Right atrium auricular region (tissue), 2 donors: ENCODE measurements at places on chromosomes 12 and 14.

DNA sequence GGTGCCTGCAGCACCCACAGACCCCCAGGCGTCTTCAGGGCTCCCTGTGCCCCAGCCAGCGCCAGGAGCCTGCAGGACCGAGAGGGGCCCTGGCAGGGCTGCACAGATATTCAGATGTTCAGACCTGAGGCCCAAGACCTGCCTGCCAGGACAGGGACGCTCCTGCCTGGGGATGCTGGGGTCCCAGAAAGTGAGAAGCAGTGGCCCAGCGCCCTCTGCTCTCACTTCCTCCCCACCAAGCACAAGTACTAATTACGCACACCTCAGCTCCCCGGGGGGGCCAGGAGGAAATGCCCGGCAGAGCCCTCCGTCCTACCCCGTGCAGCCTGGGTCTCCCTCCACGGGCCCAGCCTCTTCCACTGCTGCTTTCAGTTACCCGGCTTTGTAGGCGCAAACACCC is 28.8 kb upstream of the INF2 start:
- no peak for DNase-seq

DNA sequence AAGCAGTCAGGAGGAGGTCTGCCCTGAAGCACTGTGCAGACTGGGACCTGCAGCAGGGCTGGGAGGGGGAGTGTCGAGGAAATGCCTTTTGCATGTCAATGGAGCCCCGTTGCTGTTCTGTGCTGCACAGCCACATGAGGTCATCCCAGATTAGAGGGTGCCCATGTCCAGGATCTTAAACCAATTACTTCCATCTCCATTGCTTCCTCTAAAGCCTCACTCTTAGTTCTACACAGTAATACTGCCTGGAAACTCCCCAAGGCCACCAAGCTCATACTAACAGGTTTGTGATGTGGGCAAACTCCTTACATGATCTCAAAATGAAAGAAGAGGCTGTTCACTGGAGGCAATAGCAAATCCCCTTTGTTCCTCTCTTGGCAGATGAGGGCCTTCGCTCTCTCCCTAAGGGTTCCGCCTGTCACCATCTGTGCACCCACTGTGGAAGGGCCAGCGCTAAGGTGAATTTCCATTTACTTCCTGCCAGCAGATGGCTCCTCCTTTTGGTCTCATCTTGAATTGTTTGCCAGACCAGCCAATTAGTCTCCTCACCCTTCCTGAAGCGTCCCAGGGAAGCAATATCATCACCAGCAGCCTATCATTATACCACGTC is 35.4 kb upstream of the LTA4H start:
- no peak for DNase-seq

GRCh38 chr14:23528555-23528954 is 23.0 kb downstream of the ZFHX2 start:
- DNase-seq, result no peak

DNA sequence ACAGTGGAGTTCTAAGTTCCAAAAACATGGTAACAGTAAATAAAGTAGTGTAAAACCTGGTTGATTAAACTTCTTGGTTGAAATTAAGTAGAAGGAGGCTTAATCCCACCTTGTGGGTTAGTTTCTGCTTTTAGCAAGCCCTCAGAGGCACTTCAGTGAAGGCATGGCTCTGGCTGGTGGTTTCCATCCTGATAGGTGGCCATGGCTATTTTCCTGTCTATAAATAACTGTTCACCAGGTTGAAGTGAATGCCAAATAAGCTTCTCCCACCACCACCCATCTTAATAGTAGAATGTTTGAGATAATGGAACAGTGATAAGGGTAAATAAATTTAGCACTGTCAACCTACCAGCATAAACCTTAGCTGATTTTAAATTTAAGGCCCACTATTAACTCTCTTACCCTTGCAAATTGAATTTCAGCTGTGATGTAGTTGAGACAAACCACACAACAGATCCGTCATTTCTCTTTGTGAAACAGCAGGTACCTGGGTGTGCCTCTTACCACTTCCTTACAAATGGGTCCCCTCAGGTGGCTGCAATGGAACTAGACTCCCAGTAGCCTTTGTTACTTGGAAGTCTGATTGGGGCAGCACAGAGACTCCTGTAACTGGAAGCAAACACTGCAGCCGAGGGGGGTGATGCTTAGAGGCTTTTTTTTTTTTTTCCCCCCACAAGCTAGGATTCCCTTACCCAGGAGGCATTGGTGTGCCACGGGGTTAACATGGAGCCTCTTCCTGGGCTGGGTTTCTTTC is 41.4 kb downstream of the DAAM1 start:
- DNase-seq, result no peak

- no peak for DNase-seq
These were observed 51.1 kb downstream of the BRMS1L start for GRCh38 chr14:35877276-35877675.

DNA sequence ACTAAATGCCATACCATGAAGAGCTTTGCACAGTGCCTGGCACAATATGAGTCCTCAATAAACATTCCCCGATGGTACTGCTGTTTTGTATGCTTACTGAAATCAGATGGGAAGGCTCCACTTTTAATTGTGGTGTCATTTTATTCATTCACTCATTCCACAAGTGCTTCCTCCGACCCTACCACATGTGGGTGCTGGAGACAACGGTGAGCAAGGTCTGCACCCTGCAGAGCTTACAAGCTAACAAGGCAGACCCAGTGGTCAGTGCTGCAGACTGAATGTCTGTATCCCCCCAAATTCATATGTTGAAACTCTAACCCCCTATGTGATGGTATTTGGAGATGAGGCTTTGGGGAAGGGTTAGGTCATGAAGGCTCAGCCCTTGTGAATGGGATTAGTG is 48.3 kb downstream of the RFX4 start:
- DNase-seq, result no peak

GRCh38 chr12:124844411-124845397 is 19.0 kb downstream of the SCARB1 start:
- no peak for DNase-seq

- DNase-seq, result no peak
These were observed 11.9 kb downstream of the CFAP54 start for GRCh38 chr12:96501133-96501761.

GRCh38 chr12:124835656-124836410 is 27.8 kb downstream of the SCARB1 start:
- DNase-seq, result no peak

DNA sequence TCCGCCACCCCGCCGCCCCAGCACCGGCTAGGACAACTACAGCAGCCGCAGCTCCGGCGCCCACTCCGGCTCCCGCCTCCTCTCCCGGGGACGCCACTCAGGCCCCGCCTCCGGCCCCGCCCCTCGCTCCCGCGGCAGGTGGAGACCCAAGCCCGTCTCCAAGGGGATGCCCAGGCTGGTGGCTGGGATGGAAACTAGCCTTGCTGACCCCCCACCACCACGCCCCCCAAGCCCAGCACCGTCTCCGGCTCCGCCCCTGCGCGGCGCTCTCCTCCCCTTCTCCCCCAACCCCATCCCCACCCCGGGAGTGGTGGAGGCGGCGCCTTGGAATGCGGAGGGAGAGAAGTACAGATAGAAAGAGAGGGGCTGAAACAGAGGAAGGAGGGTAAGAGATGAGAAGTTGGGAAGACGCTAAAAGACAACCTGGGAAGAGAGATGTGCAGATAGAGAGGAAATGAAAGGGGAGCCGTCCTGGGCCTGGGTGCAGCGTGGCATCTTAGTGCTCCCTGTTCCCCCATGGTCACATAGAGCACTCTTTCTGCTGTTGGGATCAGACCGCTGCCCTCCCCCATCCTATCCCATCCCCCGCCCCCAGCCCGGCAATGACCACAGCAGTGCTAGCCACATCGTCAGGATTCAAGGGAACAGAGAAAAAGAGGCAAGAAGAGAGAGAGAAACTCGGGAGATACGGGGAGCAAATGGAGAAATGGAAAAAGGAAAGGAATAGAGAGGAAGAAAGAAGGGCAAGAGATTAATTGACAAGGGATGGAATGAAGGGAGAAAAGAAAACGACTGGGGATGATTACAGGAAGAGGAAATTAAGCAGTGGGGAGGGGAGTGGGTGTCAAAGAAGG is at the start of gene ITGA7:
ITGA7 (minus strand) TSS at position 64 of the 854 bp plus-strand sequence. CDS start 222 bp downstream, outside the sequence.
- DNase-seq, result no peak

DNA sequence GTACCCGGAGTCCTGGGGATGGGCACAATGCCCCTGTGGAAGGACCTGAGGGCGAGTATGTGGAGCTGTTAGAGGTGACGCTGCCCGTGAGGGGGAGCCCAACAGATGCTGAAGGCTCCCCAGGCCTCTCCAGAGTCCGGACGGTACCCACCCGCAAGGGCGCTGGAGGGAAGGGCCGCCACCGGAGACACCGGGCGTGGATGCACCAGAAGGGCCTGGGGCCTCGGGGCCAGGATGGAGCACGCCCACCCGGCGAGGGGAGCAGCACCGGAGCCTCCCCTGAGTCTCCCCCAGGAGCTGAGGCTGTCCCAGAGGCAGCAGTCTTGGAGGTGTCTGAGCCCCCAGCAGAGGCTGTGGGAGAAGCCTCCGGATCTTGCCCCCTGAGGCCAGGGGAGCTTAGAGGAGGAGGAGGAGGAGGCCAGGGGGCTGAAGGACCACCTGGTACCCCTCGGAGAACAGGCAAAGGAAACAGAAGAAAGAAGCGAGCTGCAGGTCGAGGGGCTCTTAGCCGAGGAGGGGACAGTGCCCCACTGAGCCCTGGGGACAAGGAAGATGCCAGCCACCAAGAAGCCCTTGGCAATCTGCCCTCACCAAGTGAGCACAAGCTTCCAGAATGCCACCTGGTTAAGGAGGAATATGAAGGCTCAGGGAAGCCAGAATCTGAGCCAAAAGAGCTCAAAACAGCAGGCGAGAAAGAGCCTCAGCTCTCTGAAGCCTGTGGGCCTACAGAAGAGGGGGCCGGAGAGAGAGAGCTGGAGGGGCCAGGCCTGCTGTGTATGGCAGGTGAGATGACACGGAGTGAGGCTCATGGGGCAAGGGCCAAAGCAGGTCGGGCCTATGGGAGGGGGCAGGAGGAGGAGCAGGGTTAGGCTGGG is 4.5 kb downstream of the ARHGEF40 start:
- no peak for DNase-seq

DNA sequence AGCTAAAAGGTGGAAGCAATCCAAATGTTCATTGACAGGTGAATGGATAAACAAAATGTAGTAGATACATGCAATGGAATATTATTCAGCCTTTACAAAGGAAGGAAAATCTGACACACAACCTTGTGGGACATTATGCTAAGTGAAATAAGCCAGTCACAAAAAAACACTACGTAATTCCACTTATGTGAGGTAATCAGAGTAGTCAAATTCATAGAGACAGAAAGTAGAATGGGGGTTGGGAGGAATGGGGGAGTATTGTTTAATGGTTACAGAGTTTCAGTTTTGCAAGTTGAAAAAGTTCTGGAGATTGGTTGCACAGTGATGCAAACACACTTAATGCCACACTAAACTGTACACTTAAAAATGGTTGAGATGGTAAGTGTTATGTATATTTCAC is 62.8 kb downstream of the LIN52 start:
- no peak for DNase-seq

GRCh38 chr14:84937449-84937848 is 592.5 kb upstream of the FLRT2 start:
- no peak for DNase-seq

DNA sequence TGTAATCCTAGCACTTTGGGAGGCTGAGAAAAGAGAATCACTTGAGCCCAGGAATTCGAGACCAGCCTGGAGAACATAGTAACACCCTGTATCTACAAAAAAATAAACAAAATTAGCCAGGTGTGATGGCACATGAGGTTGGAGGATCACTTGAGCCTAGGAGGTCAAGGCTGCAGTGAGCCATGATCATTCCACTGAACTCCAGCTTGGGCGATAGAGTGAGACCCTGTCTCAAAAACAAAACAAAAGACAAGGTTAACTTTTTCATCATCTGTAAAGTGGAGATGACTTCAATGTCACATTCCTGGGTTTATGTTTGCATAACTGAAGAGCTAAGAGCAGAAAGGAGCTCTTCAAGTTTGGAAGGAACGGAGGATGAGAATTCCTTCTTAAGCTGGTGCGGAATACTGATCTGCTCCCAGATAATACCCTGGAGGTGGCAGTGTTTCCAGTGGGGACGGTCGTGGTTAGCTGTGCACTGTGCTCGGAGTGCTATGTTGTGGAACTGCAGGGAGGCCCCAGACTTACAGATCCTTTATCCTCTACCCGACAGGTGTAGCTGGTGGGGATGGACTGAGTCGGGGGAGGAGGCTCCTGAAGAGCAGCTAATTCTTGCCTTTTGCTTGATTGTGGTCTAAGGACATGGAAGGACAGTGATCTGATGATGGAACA is 22.5 kb upstream of the BICD1 start:
- DNase-seq, result no peak

GRCh38 chr14:39991041-39991440 is 558.8 kb upstream of the FBXO33 start:
- DNase-seq, result no peak

- DNase-seq, result no peak
These were observed at the start of gene SLC38A4 for GRCh38 chr12:46825591-46826414. Gene SLC38A4 (minus strand): TSS chr12:46825997. CDS start chr12:46793071, 32,926 bp downstream.

GRCh38 chr12:100699209-100699608 is 95.4 kb upstream of the ANO4 start:
- no peak for DNase-seq

DNA sequence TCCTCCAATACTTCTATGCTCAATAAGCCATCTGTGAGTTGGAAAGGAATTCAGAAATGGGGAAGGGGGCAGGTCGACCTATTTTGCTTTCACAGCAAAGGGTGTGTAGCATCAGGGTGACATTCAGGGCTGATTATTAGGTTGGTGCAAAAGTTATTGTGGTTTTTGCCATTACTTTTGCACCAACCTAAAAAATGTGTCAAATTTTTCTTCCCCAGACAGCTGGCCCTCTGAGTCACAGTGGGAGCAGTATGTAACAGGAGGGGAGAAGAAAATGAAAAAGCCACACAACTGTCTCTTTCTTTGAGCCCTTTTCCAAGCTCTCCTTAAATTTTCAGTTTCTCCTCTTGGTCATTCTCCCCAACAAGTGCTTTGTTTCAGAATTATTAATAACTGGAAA is 47.1 kb upstream of the GZMB start:
- DNase-seq, result no peak
